Substantia nigra (tissue), 51 donors: ENCODE measurements at places on chromosomes 3 and 15.

- no peak for DNase-seq
These were observed 216.8 kb downstream of the RSL24D1 start for GRCh38 chr15:54979964-54980363.

GRCh38 chr3:18345015-18345367 lies 80.1 kb downstream of the SATB1 start:
- no peak for DNase-seq

GRCh38 chr15:61916104-61916503 lies 144.1 kb downstream of the VPS13C start:
- no peak for DNase-seq

DNA sequence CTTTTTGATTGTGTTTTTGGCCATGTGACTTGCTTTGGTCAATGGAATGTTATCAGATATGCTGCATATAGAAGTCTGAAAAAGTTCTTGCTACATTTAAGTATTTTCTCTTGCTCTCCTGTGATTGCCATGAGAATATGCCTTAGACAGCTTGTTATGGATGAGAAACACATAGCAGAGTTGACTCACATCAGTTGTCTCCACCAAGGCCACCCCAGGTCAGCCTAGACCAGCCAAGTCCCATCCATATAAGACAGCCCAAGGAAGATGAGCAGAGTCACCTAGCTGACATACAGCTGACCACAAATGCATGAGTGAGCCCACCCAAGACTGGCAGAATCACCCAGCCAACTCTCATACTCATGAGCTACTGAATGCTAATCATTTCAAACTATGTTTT lies 153.0 kb downstream of the THRB start:
- no peak for DNase-seq

DNA sequence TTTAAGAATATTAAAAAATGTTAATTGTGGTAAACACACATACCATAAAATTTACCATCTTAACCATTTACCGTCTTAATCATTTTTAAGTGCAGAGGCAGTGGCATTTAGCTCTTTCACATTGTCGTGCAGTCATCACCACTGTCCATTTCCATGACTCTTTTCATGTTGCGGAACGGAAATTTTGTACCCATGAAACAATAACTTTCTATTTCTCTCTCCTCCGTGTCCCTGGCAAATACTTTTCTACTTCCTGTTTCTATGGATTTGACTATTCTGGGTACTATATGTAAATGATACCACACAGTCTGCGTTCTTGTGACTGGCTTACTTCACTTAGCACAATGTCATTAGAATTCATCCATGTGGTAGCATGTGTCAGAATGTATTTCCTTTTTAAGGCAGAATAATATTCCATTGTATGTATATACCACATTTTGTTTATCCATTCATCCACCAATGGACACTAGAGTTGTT lies 27.9 kb downstream of the AKAP13 start:
- no peak for DNase-seq

DNA sequence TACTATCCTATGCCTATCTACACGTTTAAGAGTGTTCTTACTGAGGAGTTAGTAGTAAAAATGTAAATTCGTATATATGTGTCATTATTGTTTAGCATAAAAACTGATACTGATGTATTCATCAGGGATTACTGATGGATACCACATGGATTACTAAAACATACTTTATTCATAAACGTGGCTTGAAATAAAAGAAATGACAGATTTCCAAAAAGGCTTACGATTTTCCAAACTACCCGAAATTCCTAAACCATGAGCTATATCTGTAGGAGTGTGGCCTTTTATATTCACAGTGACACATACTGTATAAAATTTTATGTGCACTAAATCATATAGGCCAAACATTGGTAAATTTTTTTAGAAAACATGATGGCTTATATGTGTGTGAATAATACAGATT lies 6.9 kb downstream of the TSC22D2 start:
- no peak for DNase-seq

DNA sequence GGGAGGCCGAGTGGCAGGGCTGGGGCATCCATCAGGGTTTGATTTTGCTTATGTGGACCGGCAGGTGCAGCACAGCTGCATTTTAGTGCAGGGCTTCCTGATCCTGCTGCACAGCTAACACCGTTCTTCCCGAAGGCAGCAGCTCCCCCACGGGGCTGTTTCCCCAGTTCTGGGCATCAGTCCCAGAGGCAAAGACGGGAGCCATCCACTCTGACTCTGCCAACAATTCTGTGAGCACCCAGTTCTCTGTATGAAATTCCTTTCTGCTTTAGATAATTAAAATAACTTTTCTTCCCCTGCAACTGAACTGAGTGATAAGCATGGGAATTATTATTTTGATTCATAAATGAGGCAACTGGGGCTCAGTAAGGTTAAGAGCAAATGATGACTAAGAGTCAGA lies 262.9 kb upstream of the ATP10A start:
- no peak for DNase-seq

GRCh38 chr15:57156210-57156884 lies 220.0 kb upstream of the CGNL1 start:
- no peak for DNase-seq

DNA sequence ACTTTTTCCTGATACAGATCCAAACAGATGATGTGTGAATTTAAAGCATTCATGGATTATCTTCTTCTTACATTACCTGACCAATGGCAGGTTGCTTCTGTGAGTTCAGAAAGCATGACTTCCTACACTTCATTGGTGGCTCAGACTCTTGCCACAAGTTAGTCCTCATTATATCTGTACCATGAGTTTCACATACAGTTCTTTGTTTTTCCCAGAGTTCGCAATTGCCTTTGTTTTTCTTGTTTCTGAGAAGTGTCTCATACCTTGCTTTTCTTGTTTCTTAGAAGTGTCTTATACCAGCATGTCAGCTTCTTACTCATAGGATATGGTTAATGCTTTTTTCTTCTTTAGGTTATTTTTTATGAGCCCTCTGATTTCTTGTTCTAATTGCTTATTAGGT lies 133.8 kb upstream of the TLE3 start:
- no peak for DNase-seq

GRCh38 chr3:9397906-9398699 lies 688 bp downstream of the SETD5 start:
- peak; percentile 31 for DNase-seq
